ENCODE measurements at places on chromosomes 4 and X.

DNA sequence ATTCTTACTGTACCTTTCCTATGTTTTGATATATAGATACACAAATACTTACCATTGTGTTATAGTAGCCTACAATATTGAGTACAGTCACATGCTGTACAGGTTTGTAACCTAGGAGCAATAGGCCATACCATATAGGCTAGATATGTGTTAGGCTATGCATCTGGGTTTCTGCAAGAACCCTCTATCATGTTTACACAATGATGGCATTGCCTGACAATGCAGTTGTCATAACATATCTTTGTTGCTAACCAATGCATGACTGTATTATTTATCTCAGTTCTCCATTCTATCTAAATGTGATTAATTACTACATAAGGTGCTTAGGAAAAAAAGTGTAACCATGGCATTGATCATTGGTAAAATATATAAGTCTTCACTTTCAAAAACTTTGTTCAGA is 10.0 kb upstream of the SPCS3 start:
- DNase-seq = no peak

DNA sequence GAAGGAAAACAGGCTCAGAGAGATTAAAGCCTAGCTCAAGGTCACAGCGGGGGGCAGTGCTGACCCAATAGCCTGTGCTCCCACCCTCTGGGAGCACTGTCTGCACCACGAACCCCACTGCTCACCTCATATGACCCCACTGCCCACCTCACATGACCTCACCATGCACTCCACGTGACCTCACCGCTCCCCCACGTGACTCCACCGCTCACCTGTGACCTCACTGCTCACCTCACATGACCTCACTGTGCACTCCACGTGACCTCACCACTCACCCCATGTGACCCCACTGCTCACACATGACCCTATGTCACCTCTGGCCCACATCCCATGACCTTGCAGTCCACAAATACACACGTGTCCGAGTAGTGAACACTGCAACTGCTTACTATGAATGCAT is 55.4 kb downstream of the ACOX3 start:
- DNase-seq = no peak

DNA sequence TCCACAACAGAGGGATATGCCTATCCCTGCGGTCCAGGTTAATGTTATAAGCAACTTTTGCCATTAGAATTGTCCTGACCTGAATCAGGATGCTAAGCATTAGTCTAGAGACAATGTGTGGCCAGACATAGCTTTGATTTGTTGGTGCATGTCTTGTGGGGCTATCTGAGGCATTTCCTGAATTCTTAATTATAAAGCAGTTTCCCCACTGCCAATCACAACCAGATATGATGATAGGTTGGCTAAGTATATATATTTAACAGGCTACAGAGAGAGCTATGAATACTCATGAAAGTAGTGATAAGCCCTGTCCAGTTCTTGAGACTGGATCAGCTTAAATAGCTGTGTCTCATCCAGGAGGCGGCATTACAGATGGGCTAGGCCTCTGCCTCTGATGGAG is 37.8 kb upstream of the ZNF81 start:
- DNase-seq = no peak

GRCh38 chr4:101527188-101527587 is 179.9 kb upstream of the PPP3CA start:
- peak; percentile 85 for DNase-seq

Data from T-helper 2 cell (primary cell).